ENCODE measurements at places on chromosomes 12 and 14.

- no peak for DNase-seq
These were observed 844 bp downstream of the GLTP start for GRCh38 chr12:109879351-109880042.

- no peak for DNase-seq
These were observed 132.0 kb downstream of the PPM1H start for GRCh38 chr12:62802984-62803383.

GRCh38 chr12:66549050-66549389, 129.9 kb downstream of the GRIP1 start:
- no peak for DNase-seq

- DNase-seq = no peak
These were observed 105.2 kb upstream of the CDKN3 start for GRCh38 chr14:54291491-54292191.

DNA sequence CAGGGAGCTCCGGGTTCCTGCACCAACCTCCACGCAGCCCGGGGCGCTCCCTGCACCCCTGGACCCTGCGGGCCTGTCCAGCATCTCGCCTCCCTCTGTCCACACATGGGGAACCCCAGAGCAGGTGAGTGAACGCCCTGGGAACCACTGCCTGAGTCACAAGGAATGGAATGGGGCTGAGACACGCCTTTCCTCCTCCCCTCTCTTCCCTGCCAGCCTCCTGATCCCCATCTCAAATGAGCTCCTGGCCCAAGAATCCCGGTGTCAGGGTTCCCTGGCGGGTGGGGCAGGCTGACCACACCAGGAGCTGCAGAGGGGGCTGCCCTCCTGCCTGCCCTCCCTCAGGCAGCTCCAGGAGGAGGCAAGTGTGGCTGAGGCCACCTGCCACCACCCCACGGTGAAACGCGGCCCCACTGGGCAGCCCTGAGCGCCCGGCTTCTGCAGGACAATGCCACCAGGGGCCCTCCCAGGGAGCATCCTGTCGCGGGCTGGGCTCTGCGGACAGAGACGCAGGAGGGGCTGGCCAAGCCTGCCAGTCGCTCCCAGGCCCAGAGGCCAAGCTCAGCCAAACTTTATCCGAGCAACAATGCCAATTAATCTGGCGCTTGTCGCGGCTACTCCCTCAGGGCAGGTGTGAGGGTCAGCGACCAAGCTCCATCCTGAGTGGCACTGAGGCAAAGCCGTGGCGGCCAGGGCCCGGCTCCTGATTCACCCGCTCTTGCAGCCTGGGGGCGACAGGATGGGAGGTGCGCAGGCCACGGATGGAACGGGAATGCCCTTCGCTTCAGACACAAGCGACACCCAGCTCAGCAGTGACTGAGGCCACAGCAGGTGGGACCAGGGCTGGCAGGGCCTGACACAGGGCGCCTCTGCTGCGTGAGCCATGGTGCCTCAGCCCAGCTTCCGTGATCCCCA, 44.3 kb downstream of the GALNT9 start:
- no peak for DNase-seq

DNA sequence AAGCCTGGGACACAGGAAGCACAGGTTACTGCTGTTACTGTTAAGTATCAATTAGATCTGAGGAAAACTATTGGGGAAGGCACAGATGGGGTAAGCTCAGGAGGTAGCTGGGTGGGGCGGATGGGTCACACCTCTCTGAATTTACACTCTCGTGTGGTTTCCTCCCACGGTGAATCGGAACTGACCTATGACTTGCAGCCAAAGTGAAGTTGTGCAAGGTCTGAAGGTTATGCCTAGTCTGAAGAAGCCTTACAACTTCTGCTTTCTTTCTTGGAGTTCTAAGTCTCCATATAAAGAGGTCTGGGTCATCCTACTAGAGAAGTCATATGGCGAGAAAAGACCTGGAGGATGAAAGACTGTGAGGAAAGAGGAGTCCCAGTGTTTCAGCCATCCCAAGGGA, 25.6 kb upstream of the GPATCH2L start:
- DNase-seq = no peak

DNA sequence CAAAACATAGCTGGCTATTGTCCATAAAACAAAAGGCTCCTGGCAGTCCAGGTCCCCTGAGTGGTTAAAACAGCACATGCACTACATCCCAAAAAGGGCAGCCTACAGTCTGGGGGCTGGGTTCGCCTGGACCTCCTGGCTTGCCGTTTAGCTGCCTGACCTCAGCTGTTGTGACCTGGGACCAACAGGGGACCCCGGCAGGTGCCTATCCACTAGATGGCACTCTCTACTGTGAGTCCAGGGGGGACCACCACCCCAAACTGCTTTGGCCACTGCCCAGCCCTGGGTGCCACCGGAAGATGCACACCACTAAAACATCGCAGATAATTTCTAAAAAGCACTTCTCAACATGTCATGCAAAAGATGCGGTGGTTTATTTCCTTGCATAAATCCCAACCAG, 2.9 kb upstream of the RTL1 start:
- DNase-seq = no peak

DNA sequence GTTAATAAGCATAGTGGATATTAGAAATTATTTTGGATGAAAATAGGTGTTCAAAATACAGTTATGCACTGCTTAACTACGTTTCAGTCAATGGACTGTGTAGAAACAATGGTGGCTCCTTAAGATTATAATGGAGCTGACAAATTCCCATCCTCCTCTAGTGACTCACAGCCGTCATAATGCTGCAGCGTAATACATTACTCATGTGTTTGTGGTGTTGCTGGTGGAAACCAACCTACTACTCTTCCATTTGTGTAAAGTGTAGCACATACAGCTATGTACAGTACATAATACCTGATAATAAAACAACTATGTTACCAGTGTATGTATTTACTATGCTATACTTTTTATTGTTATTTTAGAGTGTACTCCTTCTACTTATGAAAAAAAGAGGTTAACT, 111.2 kb upstream of the TMCC3 start:
- no peak for DNase-seq

DNA sequence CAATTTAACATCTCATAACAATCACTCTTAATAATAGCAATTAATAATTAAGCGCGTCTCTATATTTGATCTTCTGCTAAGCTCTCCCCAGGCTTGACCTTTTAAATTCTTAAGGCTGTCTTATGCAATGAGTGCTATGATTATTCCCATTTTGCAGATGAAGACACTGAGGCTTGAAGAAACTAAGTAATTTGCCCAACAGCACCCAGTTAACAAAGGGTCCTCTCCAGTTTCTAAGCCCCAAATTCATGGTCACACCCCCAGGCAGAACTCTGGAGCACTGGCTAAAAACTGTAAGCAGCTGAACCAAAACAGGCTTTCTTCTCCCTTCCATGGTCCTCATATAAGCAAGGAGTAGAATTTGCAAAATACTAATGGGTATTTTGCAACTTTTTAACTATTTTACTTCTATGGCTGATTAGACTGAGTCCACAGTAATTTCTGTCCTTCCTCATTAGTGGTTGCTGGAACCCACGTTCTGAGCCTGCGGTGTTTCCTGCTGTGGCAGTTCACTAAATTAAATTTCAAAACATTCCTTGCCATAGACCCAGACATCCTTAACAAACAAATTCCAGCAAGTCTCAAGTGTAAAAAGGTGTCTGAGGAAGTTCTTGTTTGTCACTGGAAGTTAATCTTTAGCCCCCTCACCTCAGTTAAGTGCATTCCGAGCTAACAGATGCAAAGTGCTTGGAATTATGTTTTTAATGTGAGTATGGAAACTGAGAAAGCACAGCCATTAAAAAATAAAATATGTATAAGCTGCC, 76.5 kb downstream of the TMEM132D start:
- no peak for DNase-seq

GRCh38 chr14:105168496-105168978, at the start of gene JAG2:
TSS of gene JAG2 (minus strand) at chr14:105168776. CDS start at chr14:105168420, 356 bp downstream.
- DNase-seq = no peak

DNA sequence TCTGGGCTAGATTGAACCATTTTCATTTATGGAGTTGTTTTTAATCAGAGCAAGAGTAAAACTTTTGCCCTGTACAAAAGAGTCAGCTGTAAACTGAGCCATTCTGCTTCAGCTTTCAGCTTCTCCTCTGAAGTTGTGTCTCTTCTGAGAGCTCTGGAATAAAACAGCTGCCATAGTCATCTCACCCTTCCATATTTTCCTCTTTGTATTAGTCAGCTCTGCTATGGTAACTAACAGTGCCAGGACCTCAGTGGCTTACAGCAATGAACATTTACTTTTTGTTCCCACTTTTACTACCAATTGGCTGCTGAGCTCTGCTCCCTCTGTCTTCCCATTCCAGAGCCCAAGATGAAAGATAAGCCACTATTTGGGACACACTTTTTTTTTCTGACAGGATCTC, 178.5 kb downstream of the DAD1 start:
- no peak for DNase-seq

GRCh38 chr12:116590561-116590960, 31.4 kb downstream of the MAP1LC3B2 start:
- DNase-seq = no peak
